ENCODE measurements at places on chromosomes 11 and 22.

DNA sequence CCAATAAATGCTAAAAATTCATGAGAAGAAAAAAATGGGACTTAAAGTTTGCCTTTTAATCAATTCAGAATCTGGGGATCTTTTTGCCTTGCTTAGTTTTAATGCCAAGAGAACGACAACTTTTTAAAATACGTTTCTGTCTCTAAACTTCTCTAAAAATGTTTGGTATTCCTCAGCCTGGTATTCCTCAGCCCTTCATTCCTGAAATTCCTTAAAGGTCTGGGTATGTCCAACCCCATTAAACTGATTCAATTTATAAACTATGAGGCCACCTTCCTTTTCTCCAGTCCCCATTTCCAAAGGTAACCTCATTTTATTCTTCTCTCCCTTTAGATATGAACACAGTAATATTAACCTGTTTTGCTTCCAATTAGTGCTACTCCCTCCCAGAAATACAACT lies 16.6 kb downstream of the POLA2 start:
- DNase-seq, result no peak

DNA sequence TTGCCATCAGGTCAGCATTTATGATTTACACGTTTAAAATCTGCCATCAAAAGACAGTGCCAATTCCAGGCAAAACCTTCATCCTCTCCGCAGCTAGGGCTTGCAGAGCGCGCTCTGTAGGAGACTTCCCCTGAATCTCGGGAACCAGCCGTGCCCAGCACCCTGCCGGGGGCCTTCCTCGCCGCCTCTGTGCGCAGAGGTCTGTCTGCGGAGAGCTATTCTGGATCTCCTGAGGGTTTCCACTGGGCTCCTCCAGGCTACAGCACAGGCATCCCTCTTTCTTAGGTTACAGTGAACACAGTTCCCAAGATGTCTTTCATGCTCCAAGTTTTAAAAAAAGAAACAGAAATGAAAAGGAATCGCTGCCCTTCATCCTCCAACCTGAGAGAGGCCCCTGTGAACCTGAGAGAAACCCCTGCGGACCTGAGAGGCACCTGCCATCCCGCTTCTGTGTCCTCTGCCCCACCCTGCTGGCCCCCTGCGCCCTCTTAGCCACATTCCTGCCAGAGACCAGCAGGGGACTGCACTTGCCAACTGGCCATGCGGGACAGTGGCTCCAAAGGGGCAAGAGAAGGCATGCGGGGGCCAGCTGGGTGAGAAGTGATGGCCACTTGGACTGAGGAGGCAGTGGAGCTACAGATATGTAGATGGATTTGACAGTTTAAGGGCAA lies 16.1 kb downstream of the TP53AIP1 start:
- no peak for DNase-seq

- no peak for DNase-seq
Observed at GRCh38 chr11:57357856-57358255, 19.7 kb downstream of the P2RX3 start.

GRCh38 chr11:11568651-11569229 lies 53.1 kb downstream of the GALNT18 start:
- DNase-seq, result no peak

GRCh38 chr11:116927163-116927974 lies 89.9 kb upstream of the APOA1 start:
- peak; percentile 72 for DNase-seq

DNA sequence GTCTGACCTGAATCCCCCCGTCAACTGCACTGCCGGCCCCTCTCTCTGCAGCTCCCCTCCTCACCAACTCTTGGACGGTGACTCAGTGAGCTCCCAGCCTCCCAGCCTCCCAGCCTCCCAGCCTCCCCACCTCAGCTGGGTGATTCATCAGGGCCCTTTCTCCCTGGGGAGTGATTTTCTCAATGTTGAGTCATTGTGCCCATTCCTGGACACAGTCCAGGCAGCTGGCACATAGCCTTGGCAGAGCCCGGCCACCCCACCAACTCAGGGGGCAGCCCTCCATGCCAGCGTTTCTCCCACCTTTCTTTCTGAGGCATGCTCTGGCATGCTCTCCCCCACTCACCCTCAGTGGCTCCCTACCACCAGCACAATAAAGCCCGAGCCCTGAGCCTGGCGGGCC lies 30.7 kb downstream of the PDE2A start:
- DNase-seq, result no peak

- peak; percentile 45 for DNase-seq
Observed at GRCh38 chr22:23219822-23220484, 39.6 kb downstream of the BCR start.

DNA sequence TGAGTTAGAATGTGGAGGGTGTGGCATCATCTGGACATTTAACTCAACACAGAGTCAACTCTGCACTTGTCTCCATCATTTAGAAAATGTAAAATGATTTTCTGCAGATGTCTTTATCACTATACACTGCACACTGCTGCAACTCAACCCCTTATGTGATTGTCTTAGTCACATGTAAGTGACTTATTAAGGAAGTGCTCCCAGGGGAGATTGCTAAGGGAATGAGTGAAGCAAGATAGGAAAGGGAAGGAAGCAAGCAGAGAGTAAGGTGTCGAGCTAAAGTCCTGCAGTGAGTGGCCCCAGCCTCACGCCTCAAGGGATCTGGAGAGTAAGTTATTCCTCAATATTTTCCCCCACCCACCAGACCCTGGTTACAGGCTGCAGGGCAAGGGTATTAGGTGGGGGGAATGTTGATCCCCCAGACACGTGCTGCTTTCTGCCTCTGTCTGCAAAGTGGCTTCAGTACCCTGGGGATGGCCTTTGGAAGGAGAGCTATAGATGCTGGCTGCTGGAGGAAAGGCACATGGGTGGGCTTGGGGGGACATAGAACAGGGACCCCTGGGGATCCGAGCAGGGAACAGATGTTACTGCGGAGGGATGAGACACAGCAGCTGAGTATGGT lies 7.2 kb upstream of the CBX6 start:
- no peak for DNase-seq

- DNase-seq, result no peak
Observed at GRCh38 chr11:118933486-118933885, 7.8 kb upstream of the BCL9L start.

GRCh38 chr11:69694781-69695180 lies 9.0 kb downstream of the FGF19 start:
- DNase-seq, result no peak

DNA sequence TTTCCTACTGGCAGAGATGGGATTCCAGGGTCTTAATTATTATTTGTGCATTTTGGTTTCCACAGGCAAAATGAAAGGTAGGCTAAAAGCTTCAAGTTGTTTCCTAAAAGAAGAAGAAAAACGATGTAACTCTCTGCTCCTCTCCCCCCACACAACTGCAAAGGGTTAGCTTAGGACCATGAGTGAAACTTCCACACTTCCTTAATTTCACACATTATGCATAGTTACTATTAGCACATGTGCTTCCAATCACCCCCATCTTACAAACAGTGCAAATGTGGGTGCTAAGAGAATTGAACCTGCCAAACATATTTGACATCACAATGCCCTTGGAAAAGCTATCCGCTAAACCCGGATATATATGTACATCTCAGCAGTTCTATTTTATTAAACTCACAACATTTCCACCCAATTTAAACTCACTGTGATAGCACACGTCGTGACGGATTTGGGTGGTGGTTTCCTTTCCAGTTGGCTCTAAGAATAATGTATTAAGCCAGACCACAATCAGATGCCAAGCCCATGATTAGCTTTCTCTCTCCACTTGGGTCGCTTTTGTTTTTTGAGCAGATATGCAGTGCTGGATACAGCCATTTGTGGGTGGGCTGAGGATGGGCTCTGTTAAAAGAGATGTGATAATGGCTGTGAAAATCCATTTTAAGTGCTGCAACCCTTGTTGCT lies 245.0 kb upstream of the POU2AF2 start:
- DNase-seq, result no peak

DNA sequence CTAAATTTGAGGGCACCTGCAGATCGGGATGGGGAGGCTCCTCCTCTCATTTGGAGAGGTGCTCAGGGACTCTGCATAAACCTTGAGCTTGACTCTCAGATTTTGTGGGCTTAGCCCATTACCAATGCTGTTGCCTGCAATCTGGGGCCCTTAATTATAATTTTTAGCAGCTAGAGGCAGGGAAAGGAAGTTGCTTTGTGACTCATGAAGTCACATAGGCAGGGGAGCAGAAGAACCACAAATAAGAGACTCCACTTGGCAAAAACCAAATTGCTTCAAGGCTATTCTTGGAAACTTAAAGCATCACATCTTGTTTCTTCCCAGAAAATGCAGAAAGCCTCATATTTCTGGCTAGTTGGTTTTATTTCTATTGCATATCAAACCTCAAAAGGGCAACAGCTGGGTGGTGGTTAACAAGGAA lies 46.9 kb downstream of the MICAL2 start:
- no peak for DNase-seq

DNA sequence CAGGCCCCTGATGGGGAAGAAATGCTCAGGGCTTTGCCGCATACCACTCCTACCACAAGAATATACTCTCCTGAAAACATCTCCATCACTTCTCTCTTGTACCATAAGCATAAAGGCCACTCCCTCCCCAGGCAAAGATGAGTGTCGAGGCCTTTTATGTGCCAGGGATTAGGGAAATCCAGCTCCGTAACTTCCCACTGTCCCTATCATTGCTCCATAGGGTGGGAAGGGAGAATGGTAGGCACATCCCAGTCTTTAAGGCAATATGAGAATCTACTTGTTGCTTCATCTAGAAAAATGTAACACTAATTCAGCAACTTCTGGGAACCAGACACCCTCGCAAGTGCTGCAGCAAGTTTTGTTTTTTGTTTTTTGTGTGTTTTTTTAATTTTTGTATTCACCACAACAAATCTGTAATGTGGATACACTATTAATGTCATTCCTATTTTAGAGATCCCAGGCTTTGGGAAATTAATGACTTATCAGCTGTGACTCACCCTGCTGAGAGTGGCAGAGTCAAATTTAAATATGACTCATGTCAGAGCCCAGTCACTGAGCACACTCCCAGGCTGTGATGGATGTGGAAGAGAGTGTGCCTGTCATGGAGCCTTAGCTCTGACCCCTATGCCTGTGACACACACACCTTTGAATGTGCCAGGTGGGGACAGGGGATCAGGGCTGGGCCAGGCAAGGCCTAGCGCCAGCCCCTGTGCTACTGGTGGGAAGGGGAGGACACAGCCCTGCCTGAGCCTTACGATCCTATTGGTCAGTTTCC lies 23.4 kb downstream of the PANX1 start:
- peak; percentile 16 for DNase-seq

DNA sequence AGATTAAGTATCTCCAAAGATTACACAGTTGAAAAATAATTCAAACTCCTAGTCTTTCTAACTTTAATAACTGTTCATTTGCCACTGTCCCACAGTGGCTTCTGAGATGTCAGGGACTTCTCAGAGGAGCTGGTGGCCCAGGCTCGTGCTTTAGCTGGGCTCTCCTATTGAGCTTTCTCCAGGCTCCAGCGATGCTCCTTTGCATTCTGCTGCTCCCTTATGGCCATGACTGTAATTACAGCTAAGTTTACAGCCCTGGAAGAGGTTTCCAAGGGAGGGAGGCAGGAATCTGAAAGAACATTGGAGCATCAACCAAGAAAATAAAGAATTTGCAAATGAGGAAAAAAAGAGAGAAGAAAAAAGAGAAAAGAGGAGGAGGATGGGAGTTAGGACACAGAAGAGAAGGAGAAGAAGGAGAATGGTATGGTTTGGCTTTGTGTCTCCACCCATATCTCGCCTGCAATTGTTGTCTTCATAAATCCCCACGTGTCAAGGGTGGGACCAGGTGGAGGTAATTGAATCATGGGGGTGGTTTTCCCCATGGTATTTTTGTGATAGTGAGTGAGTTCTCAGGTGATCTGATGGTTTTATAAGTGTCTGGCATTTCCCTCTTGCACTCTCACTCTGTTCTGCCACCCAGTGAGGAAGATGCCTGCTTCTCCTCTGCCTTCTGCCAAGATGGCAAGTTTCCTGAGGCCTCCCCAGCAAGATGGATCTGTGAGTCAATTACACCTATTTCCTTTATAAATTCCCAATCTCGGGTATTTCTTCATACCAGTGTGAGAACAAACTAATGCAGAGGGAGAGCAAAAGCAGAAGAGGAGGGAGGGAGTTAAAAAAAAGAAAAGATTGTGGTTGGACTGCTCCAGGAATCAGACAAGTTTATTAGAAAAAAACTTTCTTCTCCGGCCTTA lies 857.0 kb downstream of the KCNA4 start:
- no peak for DNase-seq

DNA sequence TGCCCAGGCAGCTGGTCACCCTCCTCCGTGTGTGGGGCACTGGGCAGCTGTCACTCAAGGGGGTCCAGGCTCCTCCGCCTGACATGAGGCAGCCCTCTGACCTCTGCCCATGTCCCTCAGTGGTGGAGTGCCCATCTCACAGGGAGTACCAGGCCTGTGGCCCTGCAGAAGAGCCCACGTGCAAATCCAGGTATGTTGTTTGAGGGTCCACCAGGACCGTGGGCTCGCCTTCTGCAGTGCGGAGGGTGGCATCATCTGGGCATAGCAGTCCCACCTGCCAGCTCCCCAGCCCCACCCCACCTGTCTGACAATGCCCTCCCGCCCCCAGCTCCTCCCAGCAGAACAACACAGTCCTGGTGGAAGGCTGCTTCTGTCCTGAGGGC lies 30.5 kb downstream of the MUC2 start:
- no peak for DNase-seq

- DNase-seq, result no peak
Observed at GRCh38 chr11:114124601-114125144, 65.2 kb downstream of the ZBTB16 start.

DNA sequence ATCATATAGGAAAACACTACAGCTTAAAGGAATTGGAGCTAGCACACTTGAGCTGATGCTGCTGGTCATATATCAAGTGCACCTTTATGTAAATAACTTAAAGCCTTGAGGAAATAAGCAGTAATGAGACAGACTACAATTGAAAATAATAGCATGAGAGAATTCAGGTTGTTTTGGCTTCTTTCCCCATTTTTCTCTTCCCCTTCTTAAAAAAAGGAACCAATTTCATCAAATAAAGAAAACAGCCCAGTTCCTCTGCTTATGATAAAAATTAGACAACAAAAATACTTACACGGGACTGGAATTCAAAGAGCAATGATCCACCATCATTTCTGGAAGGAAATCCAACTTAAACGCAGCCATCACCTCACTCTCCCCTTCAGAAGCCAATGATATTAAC lies 50.2 kb upstream of the RAPSN start:
- DNase-seq, result no peak

DNA sequence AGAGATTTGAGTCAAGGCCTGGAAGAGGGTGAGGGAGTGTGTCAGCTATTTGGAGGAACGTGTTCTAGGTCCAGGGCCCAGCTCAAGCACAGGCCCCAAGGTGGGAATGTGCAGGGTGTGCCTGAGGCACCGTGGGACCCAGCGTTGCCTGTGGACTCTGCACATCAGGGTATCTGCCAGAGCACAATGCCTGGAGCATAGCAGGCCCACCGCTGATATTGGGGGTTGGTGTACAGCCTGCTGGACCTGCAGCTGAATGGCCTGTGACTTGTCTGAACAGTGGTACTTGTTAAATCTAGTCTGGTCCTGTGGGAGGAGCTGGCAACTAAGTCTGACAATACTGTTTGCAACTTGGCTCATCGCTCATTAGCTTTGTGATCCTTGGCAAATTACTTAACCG lies 131.7 kb downstream of the GRIK4 start:
- DNase-seq, result no peak

- no peak for DNase-seq
Observed at GRCh38 chr11:100709233-100709957, 22.3 kb downstream of the ARHGAP42 start.

Measured in CD4-positive, alpha-beta T cell treated with Interferon gamma for 1 hour (primary cell).